Stimulated activated CD4-positive, alpha-beta T cell treated with anti-CD3 and anti-CD28 coated beads, Interleukin-15, amount 100 ng/mL, for 48 hours (primary cell): ENCODE measurements at places on chromosomes 7 and 10.

GRCh38 chr10:129716211-129716681 lies 247.8 kb downstream of the EBF3 start:
- DNase-seq = no peak

DNA sequence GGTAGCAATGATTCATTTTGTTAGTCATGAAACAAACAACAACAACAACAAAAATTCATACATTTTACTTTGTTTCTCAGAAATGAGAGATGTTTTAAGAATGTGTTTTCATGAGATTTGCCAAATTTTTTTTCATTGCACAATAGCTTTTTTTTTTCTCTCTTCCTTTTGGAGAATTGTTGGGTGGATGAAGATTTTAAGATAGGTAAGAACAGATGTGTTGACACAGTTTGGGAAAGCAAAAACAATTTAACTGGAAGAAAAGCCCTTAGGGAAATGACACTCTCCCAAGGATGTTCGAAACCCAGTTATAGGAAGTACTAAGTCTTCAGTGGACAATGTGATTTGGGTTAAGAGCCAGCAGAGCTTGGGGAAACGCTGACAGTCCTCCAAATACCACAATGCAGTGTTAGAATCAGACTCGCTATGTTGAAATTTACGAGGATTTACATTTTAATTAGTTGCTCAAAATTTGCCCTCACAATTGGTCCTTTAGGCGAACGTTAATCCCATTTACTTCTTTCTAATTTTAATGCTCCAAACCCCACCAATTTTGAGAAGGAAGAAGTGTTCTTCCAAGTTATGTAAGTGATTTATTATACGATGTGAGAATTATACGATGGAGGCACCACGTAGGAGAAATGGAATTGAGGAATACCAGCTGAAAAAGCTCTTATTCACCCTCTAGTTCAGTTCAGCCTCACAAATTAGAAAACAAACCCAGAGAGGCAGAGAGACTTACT lies 61.2 kb downstream of the HHEX start:
- DNase-seq = no peak

DNA sequence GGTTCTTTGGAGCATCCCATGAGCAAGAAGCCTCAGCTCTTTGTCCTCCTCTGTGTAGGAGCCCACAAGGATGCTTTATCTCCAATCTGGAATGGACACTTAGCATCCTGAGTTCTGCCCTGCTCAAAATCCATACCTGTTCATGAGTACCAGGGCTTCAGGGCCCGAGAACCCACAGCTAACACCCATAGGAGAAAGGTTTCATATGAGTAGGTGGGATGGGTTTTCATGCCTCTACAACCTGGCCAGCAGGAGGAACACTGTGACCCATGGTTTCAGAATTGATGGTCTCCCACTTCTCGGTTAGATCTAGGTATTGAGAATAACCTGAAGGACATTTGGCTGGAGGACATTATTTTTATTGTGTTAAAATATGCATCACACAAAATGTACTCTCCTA lies 57.8 kb downstream of the TBXAS1 start:
- DNase-seq = no peak

- DNase-seq = no peak
Observed at GRCh38 chr7:151387161-151388006, 22.5 kb downstream of the WDR86 start.

DNA sequence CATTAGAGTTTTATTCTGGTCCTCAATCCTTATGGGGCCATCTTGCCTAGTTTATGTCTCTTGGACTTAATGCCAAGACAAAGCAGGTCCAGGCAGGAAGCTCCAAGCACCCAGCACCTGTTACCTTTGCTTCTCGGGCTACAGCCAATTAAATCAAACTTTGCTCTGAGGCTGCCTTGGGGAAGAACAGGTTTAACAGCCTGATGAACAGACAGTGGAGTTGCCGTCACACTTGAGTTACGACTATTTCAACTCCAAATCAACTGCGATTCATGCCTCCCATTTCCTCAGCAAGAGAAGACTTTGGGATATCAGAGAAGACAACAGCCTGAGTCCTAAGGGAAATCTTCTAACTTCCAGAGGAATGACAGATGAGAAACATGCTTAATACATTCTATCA lies 62.2 kb downstream of the XPNPEP1 start:
- DNase-seq = no peak

DNA sequence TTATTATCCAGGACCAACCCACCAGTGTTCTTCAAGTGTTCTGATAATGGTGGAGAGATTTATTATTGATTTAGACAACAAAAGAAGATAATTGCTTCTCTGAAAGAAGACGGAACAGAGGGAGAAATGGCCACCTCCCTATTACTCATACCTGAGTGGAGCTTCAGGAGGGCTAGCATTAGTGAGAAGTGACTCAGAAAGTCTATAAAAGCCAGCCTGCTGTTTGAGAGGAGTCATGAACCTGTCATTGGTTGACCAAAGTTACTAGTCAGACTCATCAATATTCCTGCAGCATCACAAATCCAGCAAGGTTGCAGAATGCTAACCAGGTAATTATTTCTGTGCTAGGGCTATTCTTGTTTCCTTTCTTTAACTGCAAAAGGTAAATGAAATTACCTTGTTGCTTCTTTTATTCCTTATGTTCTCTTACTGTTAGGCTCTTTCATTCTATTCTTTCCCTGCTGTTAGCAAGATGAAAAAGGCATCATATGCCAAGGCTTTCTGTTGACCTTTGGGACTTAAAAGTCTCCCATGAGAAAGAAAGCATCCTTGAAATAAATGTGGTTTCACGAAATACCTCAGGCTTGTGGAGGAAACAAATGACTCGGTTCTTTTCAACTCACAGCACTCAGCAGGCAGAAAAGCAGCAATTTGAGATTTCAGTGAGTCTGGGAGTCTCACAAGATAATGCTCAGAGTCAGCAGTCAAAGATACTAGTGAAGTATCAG lies 256.4 kb upstream of the PHYHIPL start:
- DNase-seq = no peak

DNA sequence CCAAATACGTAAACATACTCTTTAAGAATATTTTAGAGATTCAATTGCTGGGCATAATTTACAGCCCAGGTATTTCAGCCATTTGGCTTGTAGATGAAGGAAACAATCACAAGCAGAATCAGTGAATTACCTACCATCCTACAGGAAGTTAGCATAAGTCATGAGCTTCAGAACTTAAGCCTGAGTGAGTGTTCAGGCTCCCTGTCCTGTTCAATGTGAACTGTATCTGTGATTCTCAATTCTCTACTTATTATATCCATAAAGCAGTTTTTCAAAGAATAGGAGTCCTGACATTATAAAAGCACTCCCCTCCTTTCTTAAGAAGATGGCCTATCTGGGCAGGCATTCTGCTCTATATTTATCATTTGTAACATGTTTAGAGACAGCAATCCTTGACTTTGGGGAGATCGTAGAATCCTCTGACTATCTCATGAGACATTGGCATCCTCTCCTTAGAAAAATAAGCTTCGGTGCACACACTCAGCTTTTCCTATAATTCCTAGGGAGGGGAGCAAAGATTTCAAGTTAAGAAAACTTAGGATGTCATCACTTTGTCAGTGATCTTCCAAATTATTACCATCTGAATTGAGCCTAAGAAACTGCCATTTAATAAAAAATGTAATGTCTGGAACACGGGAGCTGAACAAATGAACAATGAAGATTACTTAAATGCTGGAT lies 645.2 kb upstream of the IGFBP3 start:
- DNase-seq = no peak

DNA sequence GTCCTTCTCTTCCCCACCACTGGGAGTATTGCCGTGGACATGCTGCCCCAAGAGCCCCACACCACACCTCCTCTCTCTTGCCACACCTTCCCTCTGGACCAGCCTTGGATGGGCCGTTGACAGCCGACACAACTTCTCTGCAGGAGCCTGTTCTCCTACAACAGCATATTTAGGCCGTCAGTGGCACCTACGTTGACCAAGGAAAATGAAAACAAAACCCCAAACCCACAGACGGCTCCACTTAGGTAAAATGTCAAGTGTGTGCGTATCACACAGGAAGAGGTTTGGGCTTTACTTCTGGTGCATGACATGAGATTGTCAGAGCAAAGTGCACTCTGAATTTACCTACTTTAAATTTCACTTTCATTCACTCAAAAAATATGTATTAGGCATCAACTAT lies 246.6 kb downstream of the ZMYND11 start:
- no peak for DNase-seq

GRCh38 chr10:121199081-121199480 lies 347.9 kb downstream of the WDR11 start:
- DNase-seq = no peak

- no peak for DNase-seq
Observed at GRCh38 chr7:46525876-46526275, 604.8 kb upstream of the IGFBP3 start.

DNA sequence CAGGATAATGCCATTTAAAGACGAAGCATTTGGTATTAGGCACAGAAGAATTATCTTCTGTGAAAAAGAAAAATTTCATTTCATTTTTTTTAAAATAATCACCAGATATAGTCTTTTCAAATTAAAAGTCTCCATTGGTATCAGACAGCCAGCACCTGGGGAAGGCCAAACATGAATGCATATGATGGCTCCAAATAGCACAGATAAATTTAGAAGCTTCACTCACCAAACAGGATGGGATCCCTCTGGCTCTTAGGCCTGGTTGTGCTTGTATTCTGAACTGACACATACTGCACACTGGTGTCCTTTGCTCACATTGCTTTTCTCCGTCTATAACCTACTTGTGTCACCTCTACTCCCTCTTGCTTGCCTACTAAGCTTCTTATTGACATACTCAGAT lies 169.5 kb upstream of the CHRM2 start:
- DNase-seq = no peak

GRCh38 chr10:124589491-124590041 lies 127.9 kb downstream of the LHPP start:
- DNase-seq = no peak

- DNase-seq = no peak
Observed at GRCh38 chr10:100038561-100039071, 28.9 kb upstream of the DNMBP start.
